ENCODE measurements at places on chromosomes 12 and 14.

GRCh38 chr12:39426636-39427240 is 16.2 kb downstream of the KIF21A start:
- no peak for DNase-seq

DNA sequence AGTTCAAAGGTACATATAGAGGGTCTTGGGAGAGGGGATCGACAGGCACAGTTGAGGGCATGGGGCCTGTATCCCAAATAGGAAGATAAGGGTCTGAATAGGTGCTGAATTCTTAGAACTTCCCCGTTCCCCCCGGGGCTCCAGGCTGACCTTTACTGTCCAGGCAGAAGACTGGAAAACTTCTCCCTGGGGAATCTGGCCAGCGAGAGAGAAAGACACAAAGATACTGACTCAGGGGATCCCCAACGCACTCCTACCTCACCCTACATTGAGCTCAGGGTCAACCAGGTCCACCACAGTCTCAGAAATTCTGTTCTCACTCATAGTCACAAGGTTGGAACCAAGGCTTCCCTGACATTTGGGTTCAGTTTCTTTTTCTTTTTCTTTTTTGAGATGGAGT is 46.2 kb downstream of the ACACB start:
- no peak for DNase-seq

GRCh38 chr12:57846285-57846576 is 298 bp downstream of the CTDSP2 start:
- no peak for DNase-seq

GRCh38 chr12:107475900-107476299 is 209.7 kb upstream of the PWP1 start:
- no peak for DNase-seq

DNA sequence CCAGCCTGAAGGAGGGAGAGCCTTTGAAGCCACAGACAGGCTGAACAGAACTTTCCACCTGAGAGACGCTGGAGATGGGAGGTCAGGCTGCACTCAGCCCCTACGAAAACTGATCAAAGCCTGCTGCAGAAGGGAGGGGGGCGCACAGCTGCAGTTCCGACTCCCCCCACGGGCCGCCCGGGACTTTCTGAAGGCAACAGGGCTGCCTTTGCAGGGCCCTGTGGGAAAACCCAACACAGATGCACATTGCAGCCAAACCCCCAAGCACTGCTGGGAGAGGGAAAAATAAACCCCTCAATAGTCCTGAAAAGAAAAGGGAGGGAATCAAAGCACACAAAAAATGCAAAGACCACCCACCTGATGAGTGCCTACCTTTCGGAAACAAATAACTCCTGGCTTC is 290.6 kb downstream of the ZFP36L1 start:
- no peak for DNase-seq

- DNase-seq = no peak
These were observed 57.6 kb downstream of the BRMS1L start for GRCh38 chr14:35883677-35884293.

- DNase-seq = no peak
These were observed 1222.3 kb upstream of the SEL1L start for GRCh38 chr14:82755923-82756322.

GRCh38 chr12:27185234-27186021 is 58.7 kb upstream of the STK38L start:
- DNase-seq = no peak

GRCh38 chr12:7877420-7877819 is 4.7 kb upstream of the SLC2A14 start:
- DNase-seq = no peak

- DNase-seq = no peak
These were observed 551 bp downstream of the RAP1B start for GRCh38 chr12:68611094-68611805.

- no peak for DNase-seq
These were observed 64.8 kb upstream of the PTGR2 start for GRCh38 chr14:73786636-73787485.

GRCh38 chr12:124190312-124191023 is 104.4 kb upstream of the RFLNA start:
- no peak for DNase-seq

GRCh38 chr14:94396628-94397225 is 8.3 kb upstream of the SERPINA1 start:
- DNase-seq = no peak

Data from skeletal muscle cell (primary cell).